HL-60 (cell line): ENCODE measurements at places on chromosomes 6 and 20.

DNA sequence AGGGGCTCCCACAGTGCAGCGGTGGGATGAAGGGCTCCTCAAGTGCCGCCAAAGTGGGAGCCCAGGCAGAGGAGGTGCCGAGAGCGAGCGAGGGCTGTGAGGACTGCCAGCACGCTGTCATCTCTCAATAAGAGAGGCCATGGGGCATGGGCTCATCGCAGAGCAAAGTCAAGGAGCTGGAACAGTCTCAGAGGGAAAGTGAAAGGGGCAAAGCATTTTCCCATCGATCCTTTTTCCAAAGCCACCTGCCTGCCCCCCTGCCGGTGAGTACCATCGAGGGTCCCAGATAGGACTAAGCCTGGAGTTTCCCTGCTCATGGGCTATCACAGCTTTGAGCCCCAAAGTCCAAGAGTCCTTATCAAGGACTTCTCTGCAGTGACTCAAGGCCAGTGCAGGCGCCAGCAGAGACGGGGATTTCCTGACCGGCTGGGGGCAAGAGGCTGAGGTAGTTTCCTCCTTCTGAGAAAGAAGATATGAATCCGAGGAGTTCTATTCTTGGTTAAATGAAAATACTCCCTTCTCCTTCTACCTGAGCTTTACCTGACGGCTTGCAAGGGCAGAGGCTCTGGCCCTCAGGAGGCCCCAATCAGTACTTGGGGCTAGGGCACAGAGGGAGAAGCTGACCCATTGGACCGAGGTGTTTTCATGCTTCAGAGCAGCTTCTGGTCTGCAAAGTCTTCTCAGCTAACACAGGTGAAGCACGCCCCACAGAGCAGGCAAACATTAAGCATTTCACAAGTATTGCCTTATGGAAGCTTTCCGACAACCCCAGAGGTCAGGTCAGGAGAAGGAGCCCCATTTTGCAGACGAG is 22.6 kb downstream of the ETV7 start:
- no peak for DNase-seq

DNA sequence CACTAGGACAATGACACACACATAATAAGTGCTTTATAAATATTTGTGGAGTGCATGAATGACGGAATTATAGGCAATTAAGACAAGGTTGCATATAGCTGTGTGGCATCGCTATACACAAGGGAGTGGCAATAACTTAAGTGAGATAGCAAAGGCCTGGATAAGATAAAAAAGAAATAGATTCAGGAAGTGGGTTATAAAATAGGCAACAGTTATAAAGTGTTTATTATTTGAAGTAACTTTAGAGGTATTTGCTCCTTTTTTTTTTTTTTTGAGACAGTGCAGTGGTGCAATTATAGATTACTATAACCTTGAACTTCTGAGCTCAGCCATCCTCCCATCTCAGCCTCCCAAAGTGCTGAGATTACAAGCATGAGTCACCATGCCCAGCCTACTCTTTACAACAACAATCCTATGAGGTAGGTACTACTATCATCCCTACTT is 75.9 kb upstream of the LOC128125822 start:
- DNase-seq = no peak

DNA sequence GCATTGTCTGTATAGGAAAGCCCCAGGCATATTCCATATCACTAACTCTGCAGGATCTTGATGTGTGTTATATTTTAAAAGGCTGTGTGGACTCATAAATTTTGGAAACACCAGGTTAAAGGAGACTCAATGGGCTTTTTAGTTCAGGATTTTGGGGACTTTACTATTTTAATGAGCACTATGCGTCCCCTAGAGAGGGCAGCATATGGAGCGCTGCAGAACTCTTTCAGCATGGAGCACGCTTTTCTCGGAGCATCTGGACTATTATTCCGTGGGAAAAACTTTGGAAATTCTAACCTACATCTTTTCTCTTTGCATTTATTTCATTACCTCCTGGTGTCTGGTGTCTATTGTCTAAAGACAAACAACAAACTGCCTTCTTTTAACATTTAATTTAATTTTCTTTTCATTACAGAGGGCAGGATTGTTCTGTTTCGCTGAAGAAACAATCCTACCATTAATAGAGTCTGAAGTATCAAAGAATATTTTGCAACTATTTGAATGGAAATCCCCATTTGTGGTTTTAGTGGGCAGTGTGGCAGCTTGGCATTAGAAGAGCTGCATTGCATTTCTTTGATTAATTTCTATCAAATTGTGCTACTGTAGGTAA is 399.9 kb upstream of the HSF2 start:
- DNase-seq = no peak

DNA sequence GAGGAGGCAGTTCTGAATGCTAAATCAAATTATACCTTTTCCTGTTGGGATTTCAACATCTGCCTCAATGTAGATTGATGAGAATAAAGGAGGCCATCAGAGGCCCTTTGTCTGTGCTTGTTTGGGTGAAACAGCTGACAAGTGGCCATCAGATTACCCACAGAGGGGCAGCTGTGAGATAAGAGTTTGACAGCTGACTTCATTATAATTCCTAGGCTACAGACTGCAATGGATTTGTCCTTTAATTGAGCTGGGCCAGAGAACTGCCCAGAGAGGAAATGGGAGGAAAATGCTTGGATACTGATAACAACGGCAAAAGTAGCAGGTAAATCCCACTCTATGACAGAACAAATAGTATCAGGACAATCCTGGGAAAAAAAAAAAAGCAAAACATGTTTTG is 649.4 kb downstream of the HDGFL1 start:
- no peak for DNase-seq

GRCh38 chr6:41040101-41040939 is 1.3 kb upstream of the UNC5CL start:
- DNase-seq = no peak

GRCh38 chr6:88584581-88585275 is 378.7 kb downstream of the RNGTT start:
- no peak for DNase-seq

- DNase-seq = no peak
Observed at GRCh38 chr20:54763366-54763765, 288.0 kb downstream of the DOK5 start.

- DNase-seq = no peak
Observed at GRCh38 chr20:41011551-41012067, 17.0 kb upstream of the TOP1 start.

DNA sequence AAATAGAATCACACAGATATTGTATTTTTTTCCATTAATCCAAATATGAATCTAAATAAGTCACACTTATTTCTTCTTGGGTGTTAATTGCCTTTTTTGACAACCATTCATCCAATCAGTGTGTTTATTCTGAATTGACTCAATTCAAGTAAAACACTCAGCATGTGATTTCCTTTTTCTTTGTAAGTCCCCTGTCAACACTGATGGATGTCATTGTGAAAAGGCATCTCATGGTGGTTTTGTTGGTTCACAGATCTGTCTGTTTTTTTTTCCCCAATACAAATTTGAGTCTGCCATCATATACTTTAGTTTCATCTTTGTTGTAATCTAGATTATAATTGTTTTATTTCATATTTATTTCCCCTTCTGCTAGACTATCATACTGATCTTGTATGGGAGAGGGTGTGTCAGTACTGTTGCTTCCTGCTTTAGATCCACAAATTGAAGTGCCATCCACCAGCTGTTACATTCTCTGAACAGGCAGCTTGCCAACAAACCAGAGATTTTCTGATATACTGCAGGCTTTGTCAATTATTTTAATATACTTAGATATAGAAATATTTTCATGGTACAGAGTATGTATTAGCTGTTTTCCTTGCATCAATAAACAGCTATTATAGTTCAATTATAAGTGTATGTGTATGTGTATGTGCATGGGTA is 64.2 kb upstream of the FLRT3 start:
- DNase-seq = no peak

DNA sequence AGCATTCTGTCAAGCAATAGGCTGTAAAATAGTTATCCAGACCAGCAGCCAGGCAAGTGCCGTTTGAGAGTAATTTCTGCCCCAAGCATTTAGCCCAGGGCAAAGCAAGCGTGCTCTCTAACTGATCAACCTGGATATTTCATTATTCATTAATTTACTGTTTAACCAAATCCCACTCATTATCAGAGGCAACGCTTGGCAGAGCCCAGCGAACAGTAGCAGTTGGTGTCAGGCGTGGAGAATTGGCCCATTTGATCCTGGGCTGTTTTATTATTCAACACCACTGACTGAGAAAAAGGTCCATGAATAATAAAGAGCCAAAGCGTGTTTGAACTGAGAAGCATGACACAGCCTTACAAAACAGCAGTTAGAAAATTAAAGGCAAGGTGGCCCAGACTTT is 35.3 kb downstream of the TFAP2B start:
- DNase-seq = no peak

- peak; percentile 70 for DNase-seq
Observed at GRCh38 chr20:44576297-44576696, 6.1 kb upstream of the PKIG start.

DNA sequence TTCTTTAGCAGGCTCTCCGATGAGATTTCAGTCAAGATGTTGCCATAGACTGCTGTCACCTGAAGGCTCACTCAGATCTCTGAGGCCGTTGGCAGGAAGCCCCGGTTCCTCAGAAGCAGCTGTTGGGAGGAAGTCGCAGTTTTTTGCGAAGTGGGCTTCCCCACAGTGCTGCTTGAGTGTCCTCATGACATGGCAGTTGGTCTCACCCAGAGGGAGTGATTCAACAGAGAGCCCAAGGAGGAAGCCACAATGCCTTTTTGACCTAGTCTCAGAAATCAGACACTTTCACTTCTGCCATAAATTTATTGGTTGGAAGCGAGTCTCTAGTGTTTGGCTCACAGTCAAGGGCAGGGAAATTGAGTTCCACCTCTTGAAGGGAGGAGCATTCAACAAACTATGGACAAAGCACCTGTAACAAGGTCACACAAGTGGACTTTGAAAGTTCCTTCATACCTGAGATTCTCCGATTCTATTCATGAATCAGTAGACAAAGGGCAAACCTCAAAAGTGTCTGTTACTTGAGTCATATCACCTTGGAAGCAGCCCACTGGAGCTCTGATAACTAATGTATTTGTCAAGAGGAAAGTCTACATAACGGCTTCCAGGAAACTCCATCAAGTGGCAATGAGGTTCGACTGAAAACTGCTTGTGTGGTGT is 208.3 kb downstream of the TASP1 start:
- DNase-seq = peak; percentile 8

GRCh38 chr6:46453741-46454316 is 37.4 kb downstream of the RCAN2 start:
- no peak for DNase-seq

GRCh38 chr6:134911547-134911946 is 38.4 kb downstream of the ALDH8A1 start:
- DNase-seq = no peak

GRCh38 chr6:113848811-113849210 is 8.3 kb upstream of the MARCKS start:
- DNase-seq = no peak

GRCh38 chr6:144497650-144498049 is 212.5 kb downstream of the UTRN start:
- DNase-seq = no peak

DNA sequence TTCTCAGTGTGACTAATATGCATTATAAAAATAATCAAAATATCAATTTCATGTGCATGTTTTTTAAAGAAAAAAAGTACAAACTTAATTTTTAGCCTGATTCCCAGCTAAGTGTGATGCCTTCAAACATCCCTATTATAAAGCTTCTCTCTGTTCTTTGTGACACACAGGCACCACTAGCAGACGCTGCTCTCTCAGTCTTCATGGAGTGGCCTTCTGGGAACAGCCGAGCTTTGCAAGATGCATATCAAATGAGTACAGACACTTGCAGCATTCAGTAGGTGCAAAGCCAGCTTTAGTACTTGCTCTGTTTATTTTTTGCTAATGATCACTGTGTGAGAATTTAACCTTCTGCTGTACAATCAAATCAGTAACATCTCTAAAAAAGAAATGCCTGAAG is 340.0 kb downstream of the ADGRB3 start:
- no peak for DNase-seq

GRCh38 chr6:56541030-56541600 is 101.6 kb downstream of the DST start:
- no peak for DNase-seq

DNA sequence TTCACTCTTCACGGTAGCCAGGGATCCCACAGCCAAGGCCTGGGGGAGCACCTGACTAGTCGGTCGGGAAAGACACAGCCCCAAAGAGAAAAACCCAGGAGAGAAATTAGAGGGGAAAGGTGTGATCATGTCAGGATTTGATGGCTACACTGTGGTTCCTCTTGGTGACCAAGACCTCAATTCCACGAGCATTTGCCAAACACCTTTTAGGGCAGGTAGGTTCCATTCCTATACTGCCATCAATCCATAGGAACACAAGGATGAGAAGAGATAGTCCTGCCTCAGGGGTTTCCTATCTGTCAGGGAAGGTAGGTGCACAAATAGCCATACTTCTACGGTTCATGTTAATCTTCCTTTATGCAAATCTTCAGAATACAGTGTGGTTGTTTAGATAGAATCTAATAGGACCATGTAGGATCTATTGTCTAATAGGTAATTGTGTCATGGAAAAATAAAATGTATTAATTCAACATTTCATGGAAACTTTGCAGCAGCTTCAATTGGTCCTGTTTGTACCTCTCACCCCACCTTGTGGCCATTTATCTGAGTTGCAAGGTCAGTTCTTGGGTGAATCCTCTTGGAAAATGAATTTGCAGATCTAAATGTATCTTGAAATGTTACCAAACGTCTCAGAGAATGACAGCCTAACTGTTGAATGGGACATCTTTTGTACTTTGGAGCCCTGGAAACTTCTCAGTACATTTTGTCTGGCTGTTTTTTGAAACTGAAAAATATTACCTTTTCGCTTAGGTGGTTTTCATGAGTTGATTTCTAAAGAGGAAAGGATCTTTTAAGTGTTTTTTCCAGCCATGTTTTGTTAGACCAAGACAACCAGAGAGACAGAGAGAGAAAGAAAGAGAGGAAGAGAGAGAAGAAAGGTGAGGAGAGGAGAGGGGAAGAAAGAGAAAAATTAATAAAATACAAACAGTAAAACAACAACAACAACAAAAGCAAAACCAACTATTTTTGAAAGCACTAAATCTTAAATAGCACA is 33.7 kb upstream of the IYD start:
- peak; percentile 8 for DNase-seq

GRCh38 chr6:7912024-7912423 is 1.4 kb upstream of the TXNDC5 start:
- DNase-seq = no peak

GRCh38 chr6:50707652-50708300 is 5.5 kb upstream of the TFAP2D start:
- no peak for DNase-seq

GRCh38 chr20:44809380-44810060 is 826 bp downstream of the RIMS4 start:
- no peak for DNase-seq
